ENCODE measurements at places on chromosomes 16 and 17.

- DNase-seq, result no peak
These were observed 539.3 kb upstream of the CDH5 start for GRCh38 chr16:65827231-65827630.

GRCh38 chr17:57987581-57988300 is at the start of gene VEZF1:
VEZF1 (minus strand) TSS chr17:57988254; CDS start chr17:57988111, 143 bp downstream.
- peak; percentile 77 for DNase-seq

GRCh38 chr17:45692661-45693060 is 91.5 kb upstream of the CRHR1 start:
- no peak for DNase-seq

DNA sequence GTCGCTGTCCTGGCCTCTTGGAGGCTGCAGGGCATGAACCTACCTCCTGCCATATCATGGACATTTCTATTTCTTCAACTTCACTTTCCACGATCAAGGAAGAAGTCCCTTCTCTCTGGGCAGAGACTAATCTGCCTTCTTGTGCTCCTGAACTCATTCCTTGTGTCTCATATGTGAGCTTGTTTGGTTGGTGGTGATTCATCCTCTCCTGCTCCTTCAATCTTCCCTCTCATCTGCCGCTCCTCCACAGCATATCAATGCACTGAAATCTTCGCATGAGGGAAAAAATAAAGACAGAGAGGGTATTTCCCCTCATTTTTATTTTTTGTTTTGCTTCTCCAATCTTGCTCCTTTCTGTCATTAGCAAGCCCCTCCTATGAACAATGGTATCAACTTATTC is 571.7 kb upstream of the GOT2 start:
- DNase-seq, result no peak

GRCh38 chr16:27500801-27501200 is 48.9 kb downstream of the GTF3C1 start:
- no peak for DNase-seq

DNA sequence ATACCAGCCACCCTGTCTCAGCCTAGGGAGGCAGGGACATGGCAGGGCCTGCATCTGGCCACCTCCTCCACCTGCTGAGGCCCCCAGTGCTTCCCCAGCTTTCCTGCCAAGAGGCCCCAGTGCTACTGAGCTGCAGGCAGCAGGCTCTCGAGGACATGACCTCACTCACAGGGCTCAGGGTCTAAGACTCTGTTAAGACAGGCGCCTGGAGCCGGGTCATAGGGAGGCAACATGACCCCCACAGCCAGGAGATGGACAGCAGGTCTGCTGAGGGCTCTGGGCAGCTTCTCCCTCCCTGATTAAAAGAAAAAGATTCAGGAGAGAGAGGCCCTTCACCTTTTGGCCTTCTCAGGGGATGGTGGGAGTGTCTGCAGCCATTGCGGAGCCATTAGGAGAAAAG is 23.2 kb upstream of the FASN start:
- DNase-seq, result no peak

DNA sequence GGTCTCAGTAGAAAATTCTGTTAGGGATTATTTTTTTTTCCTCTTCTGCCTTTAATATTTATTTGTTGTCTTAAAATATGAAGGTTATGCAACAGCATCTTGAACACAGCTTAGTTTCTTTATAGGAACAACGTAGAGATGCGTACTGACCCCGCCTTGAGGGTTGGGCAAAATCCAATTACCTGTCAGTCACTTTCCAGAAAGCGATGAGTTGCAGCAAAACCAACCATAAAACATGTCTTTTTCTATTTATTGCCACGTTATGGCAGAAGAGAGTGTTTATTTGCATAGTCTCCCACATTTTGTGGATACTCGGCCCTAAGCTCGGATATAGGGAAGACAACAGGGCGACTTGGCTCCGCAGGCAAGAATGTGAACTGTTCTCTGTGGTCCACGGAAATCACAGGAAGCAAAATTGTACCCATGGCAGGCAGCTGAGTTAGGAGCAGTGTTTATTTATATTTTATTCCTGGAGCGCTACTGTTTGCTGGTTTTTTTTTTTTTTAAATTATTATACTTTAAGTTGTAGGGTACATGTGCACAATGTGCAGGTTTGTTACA is 44.3 kb upstream of the CACNG5 start:
- DNase-seq, result no peak

DNA sequence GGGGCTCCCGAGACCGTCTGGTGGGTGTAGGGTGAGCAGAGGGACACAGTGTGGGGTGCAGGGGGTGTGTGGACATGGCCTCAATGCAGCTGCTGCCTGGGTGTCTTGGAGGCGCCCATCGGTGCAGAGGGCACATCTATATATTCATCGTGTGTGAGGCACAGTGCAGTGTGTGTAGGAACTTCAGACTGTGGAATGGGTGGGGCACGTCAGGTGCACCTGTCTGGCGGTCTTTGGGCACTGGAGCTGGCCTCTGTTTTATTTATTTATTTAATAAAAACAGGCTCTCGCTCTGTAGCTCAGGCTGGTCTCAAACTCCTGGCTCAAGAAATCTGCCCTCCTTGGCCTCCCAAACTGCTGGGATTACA is 16.8 kb downstream of the LASP1 start:
- DNase-seq, result no peak

DNA sequence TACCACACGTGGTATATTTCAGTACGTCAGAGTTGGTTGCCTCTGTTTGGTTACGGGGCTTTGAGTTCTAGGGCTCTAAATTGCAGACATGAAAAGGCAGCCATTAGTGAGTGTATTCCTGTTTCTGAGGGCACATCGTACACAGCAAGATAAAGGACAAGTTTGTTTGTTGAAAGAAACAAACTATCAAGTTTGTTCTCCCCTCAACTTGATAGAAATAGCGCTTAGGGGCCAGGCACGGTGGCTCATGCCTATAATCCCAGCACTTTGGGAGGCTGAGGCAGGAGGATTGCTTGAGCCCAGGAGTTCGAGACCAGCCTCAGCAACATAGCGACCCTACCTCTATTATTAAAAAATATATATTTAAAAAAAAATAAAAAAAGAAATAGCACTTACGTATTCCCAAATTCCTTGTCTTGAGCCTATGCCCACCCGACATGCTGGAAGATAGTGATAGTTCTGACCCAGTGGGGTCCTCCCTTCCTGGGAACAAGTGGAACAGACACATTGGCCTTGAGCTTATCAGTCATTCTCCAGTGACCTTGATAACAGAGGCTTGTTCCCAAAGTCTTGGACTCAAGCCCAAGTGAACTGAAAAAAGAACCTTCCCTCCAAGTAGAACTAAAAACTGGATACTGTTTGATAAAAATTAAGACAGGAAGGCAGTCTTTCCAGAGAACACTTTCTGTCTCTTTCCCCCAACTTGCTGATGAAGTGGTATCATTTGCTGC is 139.9 kb upstream of the CACNG3 start:
- DNase-seq, result no peak

GRCh38 chr17:8287651-8288335 is 677 bp upstream of the RANGRF start:
- no peak for DNase-seq

GRCh38 chr17:43373356-43373755 is 25.4 kb upstream of the ARL4D start:
- DNase-seq, result no peak

DNA sequence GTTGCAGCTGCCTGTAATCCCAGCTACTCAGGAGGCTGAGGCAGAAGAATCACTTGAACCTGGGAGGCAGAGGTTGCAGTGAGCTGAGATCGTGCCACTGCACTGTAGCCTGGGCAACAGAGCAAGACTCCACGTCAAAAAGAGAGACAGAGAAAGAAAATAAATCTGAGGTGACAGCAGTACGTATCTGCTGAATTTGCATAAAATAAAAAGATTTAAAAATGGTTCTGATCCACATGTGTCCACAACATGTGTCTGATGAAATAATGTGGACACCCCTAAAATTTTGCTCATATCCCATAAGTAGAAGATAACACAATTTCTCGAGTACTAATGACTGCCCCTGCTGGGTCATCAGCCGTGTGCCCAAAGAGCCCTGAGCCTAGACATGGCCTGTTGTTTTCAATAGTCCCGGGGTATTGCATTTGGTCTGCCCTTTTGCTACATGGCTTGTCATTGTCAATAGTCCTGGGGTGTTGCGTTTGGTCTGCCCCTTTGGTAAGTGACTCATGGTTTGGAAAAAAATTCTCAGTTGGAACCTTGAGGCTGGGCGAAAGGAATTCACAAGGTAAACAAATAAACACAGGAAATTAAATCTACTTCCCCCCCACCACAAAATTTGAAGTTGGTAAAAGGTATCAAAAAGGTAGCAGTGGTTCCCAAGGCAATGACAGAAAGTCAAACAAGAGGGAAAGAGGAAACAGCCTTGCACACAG is 434.6 kb upstream of the MAF start:
- DNase-seq, result no peak

GRCh38 chr16:72961115-72961832 is 86.7 kb downstream of the ZFHX3 start:
- DNase-seq, result peak; percentile 93

DNA sequence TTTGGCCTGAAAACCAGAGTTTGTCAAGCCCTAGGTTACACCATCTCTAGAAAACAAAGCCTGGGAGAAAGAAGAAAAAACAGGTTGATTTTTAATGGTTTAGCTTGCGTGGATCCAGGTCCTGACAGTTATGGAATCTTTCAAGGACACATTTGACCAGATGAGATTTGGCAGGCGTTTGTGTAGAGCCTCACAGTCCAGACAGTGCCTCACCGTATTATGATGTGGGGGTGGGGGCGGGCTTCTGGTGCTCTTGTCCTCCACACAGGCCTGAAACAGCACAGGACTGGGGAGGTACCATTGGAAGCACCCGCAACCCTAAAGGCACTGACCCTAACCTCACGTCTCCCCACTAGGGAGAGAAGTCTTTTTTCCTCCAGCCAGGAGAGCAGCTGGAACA is 19.6 kb downstream of the MVP start:
- DNase-seq, result no peak

- DNase-seq, result no peak
These were observed 61.0 kb downstream of the CFDP1 start for GRCh38 chr16:75372236-75372856.

DNA sequence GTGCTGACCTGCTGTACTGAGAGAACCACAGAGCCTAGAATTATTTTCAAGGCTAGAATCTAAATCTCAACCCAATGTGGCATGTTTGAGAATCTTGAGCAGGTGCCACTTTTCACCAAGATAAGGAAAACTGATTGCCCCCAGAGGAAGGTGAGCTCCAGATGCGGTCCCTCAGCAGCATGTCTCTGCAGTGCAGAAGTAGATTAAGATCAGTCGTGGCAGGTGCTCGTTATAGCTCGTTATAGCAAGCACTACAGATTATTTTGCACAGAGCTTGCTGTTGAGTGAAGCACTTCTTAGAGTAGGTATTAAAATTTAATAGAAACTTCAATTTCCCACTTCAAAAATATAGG is 176.0 kb downstream of the AATF start:
- DNase-seq, result no peak

DNA sequence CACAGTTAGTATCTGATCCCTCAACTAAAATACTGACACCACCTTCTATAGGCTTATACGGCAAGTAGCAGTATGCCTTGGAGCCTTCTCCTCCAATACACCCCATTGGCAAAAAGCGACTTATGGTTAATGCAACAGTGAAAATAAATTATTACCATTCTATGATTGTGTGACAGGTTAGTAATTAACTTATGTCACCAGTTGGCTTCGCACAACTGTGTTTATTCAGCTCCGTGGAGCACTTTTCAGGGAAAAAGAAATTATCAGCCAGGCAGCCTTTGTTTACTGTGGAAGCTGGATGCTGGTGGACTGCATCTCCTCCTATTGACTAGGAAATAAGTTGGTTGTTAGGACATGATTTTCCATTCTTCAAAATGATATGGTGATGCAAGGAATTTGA is 833.8 kb upstream of the RBFOX1 start:
- DNase-seq, result no peak

GRCh38 chr17:80105762-80106161 is 4.4 kb downstream of the GAA start:
- DNase-seq, result peak; percentile 69

DNA sequence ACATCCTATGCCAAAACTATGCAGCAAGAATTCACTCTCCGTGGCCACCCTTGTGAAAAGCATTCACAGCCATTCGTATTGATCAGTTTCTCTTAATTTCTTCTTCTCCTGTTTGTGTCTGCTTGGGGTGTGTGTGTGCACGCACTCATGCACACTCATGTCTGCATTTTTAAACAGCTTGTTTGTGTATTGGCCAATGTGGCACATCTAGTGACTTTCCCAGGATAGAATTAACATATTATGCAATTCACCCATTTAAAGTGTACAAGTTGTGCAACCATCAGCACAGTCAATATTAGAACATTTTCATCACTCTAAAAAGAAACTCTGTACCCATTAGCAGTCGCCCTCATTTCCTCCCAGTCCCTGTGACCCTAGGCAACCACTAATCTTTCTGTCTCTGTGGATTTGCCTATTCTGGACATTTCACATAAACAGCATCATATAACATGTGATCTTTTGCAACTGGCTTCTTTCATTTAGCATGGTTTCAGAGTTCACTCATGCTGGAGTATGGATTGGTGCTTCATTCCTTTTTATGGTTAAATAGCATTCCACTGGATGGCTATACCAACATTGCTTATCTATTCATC is 20.1 kb downstream of the IRX3 start:
- DNase-seq, result no peak

DNA sequence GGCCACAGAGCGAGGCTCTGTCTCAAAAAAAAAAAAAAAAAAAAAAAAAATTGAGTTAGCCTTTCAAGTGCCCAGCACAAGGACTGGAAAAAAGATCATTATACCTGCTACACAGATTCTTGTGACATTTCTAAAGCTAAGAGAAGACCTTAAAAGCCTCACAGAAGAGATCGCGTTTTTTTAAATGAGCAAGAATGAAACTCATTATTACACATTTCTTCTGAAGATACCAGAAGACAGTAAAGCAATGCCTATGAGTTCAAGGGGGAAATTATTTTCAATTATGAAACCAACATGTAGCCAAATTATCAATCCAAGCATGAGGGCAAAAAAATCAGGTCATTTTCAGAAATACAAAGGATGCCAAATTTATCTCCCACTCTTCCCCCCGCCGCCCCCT is 56.8 kb downstream of the MED13 start:
- DNase-seq, result no peak

GRCh38 chr16:12166271-12166670 is 189.7 kb downstream of the SNX29 start:
- DNase-seq, result no peak

GRCh38 chr17:41710472-41711090 is 1.6 kb upstream of the GAST start:
- peak; percentile 14 for DNase-seq

DNA sequence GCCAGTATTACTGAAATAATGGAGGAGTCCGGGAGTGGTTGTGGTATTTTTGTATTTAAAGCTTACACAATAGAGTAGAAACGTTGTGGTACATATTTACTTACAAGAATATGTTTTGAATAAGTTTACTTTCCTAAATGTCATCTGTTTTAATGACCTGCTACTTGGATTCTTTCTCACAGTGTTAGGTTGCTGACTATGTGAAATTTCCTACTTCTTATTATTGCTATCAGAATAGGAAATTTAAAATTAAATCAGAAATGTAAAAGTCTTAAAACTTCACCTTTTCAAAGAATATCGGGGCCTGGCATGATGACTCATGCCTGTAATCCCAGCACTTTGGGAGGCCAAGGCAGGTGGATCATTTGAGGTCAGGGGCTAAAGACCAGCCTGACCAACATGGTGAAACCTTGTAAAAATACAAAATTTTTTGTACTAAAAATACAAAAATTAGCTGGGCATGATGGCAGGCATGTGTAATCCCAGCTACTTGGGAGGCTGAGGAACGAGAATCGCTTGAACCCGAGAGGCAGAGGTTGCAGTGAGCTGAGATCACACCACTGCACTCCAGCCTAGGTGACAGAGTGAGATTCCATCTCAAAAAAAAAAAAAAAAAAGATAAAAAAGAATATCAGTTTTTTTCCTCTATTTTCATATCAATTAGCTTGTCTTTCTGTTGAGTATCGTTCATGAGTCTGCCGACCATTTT is 77.8 kb downstream of the VMP1 start:
- DNase-seq, result no peak

GRCh38 chr17:59362811-59363205 is 31.4 kb downstream of the YPEL2 start:
- no peak for DNase-seq
